SK-N-DZ (cell line): ENCODE measurements at places on chromosomes 7 and 10.

DNA sequence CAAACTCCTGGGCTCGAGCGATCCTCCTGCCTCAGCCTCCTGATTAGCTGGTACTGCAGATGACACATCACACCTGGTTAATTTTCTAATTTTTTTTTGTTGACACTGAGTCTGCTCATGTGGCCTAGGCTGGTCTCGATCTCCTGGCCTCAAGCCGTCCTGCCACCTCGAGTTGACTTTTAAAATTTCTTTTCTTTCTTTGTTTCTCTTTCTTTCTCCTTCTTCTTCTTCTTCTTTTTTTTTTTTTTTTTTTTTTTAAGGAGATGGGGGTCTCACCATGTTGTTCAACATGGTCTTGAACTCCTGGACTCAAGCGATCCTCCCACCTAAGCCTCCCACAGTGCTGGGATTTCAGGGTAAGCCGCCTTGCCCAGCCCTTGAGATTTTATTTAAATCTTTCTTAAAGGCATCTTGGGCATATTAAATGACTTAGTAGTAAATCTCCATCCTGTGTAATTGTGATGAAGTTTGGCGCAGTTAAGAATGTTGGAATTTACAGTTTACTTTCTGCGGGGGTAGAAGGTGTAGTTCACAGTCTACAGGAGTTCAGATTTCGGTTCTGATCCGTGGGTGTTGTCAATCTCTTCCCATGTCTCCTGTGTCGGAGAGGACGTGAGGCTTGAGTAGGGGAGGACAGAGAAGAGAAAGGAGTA is 1.0 kb upstream of the ITGA8 start:
- DNase-seq, result no peak

- DNase-seq, result no peak
Observed at GRCh38 chr10:28201410-28202400, 101.2 kb downstream of the MPP7 start.

DNA sequence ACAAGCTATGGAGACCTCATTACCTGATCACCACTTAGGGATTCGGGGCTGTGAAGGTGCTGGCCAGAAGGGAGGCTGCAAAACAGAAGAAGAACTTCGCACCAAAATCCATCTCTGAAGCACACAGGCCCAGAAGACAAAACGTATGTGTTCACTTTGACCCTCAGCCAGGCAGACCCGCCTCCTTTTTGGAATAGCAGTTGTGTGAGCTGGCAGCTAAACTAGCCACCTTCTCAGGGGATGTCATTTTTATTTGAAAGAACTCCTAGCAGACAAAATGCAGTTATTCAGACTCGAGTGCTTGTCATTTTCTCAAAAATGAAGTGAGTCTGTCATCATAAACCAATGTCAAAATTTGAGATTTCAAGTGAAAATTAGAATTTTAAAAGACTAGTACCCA is 71.7 kb downstream of the TNS3 start:
- no peak for DNase-seq

DNA sequence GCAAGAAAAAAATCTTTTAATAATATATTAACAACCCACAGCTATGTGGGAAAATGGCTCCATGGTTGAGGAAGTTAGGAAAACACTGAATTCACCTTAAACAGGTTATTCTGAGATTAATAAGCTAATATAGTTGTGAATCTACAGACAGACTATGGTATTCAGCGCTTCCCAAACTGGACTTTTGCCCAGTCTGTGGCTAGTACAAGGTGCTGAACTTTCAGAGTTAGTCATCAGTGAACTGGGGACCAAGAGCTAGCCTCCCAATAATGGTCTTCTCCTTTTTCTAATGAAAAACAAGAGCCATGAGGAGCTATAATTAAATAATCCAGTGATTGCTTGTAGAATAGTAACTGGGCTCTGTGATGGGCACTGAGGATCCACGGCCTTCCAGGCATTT is 65.3 kb downstream of the FRMPD2 start:
- DNase-seq, result no peak

DNA sequence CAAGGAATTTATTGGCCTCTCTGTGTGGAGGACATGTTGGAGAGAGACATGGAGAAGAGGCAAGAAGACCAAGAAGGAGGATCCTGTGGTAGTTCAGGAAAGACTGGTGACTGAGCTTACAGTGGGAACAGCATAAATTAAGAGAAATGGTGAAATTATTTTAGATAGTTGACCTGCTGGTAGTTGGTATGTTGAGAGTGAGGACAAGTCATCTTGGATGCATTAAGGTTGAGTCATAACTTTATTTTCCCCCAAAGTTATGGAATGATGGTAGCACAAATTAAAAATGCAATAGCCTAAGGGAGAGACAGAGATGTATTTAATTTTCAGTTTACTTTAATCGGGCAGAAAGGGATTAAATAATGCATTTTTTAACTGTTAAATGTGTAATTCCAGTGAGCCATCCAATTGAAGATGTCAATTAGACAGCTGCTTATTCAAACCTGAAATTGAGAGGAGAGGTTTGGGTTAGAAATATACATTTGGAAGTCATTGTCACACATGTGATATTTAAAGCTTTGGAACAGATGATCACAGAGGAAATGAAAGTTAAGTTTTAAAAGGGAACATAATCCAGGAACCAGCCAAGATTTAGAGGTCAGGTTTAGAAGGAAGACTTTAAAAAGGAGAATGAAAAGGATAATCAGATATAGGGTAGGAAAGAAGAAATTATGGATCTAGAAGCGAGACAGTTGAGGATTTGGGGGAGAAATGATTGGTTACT is 80.6 kb downstream of the DGKB start:
- DNase-seq, result no peak

DNA sequence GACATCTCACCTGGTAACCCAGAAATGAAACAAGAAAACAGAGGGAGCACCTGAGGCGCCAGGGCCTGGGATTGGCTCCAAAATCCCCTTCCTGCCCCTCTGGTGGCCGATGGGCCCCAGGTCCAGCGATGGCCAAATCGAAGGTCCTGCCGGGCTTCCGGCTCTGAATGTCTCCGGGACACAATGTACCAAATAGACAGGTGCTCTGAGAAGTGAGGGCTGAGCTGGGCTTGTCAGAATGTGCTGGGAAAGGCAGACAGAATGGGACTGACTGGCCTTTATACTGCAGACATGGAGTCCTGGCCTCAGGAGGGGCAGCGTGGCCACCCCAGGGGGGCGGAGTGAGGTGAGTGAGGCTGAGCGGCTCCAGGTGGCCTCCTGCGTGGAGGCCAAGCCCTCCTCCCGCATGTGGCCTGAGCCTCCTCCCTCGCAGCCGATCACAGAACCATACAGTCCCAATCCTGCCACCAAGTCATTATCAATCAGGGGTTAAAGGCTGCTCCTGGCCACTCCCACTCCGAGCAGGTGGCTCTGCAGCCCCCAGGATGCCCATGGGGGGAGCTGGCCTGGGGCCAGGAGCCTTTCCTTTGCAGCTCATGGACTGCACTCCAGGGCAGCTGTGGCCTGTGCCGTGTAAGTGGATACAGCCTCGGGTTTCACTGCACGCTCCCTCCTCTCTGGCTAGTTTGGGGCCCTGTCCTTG is 185.5 kb downstream of the ADARB2 start:
- DNase-seq, result no peak

- no peak for DNase-seq
Observed at GRCh38 chr10:125859128-125859817, 21.8 kb downstream of the DHX32 start.
